ENCODE measurements at places on chromosomes 5 and 9.

DNA sequence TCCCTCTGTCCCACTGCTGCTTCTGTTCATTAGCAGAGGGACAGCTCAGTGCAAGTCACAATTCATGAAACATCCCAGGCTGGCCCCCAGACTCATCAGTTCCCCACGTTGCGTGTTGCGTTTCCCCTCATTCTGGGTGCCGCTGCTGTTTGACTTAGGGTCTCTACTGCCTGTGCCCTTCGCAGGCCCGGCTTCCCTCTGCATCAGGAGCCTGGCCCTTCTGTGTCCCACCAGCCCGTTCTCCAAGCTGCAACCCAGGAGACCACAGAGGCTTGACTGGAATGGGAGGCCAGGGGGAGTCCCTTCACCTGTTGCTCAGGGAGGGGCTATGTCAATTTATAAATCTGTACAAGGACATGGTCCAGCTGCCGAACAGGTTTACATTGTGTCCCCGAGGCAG is 53.9 kb upstream of the SUSD3 start:
- DNase-seq = no peak

- no peak for DNase-seq
Observed at GRCh38 chr9:93865245-93865644, 89.9 kb downstream of the BARX1 start.

DNA sequence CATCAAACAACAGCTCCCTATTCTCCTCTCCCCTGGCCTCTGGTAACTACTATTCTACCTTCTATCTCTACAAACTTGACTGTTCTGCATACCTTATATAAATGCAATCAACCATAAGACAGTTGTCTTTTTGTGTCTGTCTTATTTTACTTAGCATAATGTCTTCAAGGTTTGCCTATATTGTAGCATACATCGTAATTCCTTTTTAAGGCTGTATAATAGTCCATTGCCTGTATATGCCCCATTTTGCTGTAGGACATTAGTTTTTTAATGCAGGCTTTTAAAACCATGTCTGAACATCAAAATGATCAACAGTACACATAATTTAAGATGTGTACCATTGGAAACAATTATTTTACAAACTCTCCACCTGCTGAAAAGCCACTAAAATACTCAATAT is 12.4 kb downstream of the ANKH start:
- no peak for DNase-seq

- DNase-seq = no peak
Observed at GRCh38 chr5:150411245-150411979, 1.3 kb downstream of the CD74 start.

Measured in retinal pigment epithelial cell (primary cell).